ENCODE measurements at places on chromosomes 16 and 17.

DNA sequence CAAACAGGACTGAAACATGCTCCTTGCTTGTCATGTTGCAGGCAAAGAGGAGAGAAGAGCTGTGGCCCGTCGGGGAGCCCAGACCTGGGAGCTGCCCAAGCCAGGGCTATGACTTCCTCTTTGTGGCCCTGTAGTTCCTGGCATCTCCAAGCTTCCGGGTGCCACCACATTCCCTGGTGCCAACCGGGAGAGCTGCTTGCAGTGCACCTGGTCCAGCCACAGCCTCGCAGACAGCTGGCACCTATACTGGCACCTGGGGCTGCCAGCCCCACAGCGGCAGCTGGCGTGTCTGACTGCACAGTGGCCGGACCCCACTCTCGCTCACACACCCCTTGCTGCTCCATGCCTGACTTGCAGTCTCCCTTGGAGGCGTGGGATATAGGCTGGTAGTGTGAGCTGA lies 37.1 kb upstream of the FOXJ1 start:
- DNase-seq = peak; percentile 5

DNA sequence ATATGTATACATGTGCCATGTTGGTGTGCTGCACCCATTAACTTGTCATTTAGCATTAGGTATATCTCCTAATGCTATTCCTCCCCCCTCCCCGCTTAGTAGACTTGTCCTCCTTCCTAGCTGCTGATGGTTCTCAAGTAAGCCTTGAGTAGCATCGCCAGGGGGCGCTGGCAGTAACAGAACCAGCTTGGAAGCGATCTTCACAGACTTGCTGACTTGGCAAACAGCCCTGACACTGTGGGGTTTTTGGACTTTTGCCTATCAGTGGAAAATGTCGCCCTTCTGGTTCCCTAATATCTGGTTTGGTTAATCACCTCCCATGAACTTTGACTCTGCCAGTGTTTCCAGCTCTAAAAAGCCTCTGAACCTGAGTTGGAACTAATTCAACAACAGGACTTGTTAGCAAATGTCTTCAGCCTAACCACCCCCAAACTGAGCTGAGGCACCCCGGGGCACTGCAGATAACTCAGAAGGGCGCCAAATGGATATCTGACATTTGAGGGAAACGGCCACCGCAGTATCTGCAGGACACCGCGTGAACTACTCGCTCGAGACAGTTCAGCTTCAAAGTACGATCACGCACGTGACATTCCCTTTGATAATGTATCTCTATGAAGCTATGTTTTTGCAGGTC lies 15.4 kb upstream of the SPATA32 start:
- DNase-seq = peak; percentile 95

DNA sequence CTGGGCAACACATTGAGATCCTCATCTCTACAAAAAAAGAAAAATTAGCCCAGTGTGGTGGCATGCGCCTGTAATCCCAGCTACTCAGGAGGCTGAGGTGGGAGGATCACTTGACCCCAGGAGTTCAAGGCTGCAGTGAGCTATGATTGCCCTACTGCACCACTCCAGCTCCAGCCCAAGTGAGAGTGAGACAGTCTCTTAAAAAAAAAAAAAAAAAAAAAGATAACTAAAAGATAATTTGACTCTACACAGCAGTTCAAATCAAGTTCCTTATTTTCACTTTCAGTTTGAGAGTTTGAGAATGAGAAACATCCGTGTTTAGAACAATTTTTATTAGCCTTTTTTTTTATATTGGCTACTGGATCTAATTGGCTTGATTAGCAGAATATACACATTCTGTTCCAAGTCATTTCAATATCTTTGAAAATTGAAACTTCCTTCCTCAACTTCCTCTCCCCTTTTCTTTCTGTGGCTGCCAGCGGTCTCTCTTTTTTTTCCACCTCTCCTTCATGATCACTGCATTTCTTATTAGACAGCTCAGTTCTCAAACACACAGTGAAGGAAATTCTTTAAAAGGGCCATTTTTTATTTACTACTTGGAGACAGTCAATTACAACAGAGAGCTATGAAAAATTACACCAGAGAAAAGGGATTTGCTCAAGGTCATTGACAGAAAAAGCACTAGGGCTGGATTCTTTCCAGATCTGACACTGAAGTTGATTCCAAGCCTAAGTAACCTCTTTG lies 4.5 kb upstream of the ACSF2 start:
- DNase-seq = no peak

- DNase-seq = no peak
These were observed 1.2 kb upstream of the AMFR start for GRCh38 chr16:56426585-56426984.

Data from suppressor macrophage (primary cell).